ENCODE measurements at places on chromosomes 7 and 10.

DNA sequence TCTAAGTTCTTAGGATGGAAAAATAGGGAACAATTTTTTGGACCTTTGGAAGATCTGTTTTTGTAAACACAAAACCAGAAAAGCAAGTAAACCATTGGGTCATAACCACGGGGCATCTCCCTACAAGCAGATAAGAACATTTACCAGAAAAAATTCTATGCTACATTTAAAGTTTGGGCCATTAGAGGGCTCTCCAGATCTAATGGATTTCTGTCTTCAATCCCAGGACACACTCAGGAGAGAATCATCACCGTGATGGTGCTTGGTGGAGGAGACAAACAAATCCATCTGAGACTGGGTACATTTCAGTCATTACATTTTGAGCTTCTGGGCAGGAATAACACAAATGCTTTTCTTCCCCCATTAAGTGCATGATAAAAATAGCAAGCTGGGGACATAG, 178.4 kb upstream of the TARP start:
- DNase-seq = no peak

DNA sequence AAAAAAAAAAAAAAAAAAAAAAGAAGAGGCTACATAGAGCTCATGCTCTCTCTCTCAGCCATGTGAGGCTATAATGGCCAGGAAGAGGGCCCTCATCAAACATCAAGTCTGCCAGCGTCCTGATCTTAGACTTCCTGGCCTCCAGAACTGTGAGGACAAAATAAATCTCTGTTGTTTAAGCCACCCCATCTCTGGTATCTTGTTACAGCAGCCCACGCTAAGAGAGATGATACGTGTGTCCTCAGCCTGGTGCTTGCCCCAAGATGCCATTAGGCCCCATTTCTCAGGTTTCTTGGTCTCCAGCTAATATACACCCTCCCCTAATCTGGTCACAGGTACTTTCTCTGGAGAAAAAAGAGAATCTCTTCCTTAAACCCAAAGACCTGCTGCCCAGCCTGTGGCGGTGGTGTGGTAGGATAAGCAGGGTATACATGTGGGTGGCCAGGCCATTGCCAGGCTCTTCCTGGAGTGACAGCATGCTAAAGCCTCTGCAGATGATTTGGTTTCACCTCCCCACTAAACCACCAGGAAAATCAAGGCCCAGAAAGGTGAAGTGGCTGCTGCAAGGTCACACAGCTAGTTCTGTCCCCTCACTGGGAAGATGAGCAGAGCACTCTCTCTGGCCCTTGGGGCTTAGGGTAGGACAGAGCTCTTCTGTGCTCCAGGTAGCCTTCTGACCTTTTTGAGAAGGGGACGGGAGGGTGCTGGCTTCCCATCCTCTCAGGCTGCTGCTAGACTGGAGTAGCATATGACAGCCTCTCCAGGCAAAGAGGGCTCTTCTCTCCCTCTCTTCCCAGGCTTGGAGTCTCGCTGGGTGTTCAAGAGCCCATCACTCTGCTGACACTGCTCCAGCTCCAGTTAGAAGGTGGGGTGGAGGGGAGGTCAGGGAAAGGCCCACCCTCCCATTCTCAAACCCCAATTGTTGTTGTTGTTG, 5.2 kb downstream of the SPOCK2 start:
- DNase-seq = no peak

GRCh38 chr10:6292741-6293151, 90.0 kb downstream of the PFKFB3 start:
- no peak for DNase-seq

DNA sequence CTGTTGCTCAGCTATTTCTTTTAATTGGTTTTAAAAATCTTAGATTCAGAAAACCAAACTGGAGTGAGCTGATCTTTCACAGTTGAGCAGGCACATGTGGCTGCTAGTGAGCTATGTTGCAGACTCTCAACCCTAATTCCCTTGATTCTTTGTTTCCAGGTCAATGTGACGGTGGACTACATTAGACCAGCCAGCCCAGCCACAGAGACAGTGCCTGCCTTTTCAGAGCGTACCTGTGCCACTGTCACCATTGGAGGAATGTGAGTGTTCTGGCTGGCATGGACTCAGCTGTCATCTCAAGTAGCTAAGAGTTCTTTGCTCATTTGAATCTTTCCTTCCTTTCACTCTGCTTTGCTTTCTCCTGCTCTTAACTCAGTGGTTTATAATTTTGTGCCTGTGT, 187.1 kb downstream of the LRRC4 start:
- no peak for DNase-seq

DNA sequence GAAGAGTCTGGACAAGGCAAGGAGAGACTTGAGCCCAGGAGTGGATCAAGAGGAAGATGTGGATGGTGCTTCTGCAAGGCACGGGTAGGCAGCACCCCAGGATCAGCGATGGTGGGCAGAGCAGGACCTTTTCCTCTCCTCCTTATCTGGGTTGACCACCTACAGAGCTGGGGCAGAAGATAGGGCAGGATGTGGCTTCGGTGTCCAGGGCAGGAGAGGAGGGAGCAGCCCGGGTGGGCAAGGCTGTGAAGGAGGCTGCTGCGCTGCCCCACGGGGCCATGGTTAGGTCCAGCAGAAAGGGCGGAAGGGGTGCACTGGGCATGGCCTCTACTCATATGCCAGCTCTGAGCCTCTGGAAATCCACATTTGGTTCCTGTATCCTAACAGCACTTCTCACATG, 20.0 kb upstream of the PARP12 start:
- no peak for DNase-seq

DNA sequence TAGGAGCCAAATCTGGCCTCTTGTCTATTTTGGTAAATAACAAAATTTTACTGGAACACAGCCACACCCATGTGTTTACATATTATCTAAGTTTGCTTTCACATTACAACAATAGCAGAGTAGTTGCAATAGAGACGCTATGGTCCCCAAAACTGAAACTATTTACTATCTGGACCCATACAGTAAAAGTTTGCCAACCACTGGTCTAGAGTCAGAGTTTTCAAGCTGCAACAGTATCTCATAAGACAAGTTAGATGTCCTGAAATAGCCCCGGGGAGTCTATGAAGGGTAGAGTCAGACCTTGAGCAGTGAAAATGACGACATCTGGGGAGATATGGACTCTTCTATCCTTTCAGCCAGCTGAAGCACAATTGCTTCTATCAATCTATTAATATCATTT, 74.2 kb downstream of the CTNNA3 start:
- DNase-seq = no peak

GRCh38 chr10:76021398-76021797, 590.0 kb downstream of the LRMDA start:
- DNase-seq = no peak

DNA sequence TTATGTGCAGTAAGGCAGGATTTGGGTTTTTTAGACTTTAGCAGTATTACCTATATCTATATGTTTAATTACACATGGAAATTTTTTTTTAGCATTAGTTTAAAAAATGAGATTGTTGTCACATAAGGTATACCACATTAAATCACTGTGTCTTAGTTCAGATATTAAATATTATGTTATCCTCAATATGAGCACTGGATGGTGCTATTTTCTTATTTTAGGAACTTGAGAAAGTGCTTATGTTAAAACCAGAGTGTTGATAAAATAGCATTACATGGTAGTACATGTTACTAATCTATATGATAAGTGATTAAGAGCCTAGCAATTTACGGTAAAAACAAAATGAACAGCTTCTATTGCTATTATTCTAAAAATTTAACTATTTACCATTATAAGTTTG, 28.8 kb downstream of the MIOS start:
- DNase-seq = no peak

GRCh38 chr10:97267671-97268070, 24.8 kb downstream of the ARHGAP19 start:
- DNase-seq = no peak

- no peak for DNase-seq
Observed at GRCh38 chr10:44920252-44920651, 9.1 kb downstream of the TMEM72 start.

DNA sequence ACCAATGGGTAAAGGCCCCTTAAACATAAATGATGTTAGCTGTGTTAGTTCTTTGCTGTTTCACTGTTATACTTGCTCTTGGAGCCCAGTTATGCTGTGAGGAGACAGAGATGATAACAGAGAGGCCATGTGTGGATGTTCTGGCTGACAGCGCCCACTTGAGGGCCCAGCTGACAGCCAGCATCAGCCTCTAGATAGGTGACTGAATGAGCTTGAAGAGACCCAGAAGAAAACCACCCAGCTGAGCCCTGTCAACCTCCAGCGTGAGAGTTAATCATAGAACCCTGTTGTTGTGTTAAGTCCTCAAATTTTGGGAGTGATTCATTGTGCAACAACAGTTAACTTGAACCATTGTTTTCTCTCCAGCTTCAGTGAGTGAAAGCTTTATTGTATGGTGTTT, 91.7 kb downstream of the GLRX3 start:
- DNase-seq = no peak
